NCI-H524 (cell line): ENCODE measurements at places on chromosomes 2 and 18.

- peak; percentile 87 for DNase-seq
Observed at GRCh38 chr2:219509780-219510511, 4.3 kb upstream of the ASIC4 start.

DNA sequence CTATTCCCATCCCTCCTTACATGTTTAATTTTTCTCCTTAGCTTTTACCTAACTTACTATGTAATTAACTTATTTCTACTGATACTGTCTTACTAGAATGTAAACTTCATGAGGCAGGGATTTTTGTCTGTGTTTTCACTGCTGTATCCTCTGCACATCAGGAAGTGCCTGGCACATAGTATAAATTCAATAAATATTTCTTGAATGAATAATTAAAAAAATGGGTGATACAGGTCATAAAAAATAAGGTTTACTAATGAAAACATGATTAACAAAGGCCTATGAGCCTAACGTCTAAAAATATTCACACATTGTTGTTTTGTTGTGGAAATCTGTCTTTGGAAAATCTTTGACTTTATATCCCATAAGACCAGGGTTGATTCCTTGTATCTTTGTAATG is 4.5 kb downstream of the RBKS start:
- DNase-seq = no peak

GRCh38 chr2:109125593-109126500 is 3.2 kb upstream of the SH3RF3 start:
- DNase-seq = no peak

DNA sequence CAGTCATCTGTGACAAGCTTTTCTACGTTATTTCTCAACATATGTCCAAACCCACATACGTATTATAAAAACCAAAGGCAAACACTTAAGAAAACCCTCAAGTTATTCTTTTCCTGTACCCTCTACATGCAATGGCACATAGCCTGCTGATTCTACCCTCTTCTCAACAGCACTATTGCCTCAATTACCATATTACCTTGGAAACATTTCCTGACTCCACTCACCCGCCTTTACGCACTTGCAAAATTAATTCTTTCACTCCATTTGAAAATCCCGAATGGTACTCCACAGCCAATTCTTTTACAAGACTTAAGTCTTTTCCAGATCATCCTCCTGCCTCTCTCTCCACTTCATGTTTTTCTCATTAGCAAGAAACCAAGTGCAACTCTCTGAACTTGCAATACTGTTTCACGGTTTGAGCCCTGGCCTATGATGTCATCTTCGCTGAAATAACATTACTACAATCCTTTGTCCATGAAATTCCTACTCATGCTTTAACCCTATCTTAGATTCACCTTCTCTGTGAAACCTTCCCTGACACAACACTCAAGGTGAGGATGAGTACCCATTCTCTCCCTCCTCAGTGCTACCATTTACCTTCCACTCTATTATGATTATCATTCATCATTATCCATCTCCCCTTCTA is 29.0 kb downstream of the SESTD1 start:
- no peak for DNase-seq

GRCh38 chr2:78778756-78779510 is 246.6 kb upstream of the REG3G start:
- DNase-seq = no peak

- peak; percentile 31 for DNase-seq
Observed at GRCh38 chr18:56639104-56639381, 651 bp upstream of the TXNL1 start.

- no peak for DNase-seq
Observed at GRCh38 chr2:60383401-60384143, 169.9 kb downstream of the BCL11A start.

GRCh38 chr2:53768242-53768542 is 588 bp downstream of the CHAC2 start:
- DNase-seq = peak; percentile 62

DNA sequence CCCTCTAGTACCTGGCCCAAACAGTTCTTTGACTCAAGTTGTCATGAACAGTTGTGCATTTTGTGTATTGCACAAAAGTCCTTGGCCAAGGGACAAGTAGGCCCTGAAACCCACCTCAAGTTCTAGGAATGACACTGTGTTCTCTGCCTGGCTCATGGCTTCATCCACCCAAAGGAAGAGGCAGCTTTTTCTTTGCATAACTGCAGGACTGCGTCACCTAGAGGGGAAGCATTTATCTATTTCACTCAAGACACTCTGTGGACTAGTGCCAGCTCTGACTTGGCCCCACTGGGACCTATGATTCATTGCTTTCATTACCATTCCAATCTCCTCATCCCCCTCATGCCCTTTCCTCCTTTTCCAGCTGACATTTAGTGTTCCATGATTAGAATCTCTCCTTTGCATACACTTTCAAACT is 119.3 kb upstream of the SIX2 start:
- DNase-seq = no peak

- DNase-seq = no peak
Observed at GRCh38 chr18:2360861-2361260, 210.4 kb downstream of the METTL4 start.

- peak; percentile 37 for DNase-seq
Observed at GRCh38 chr18:5546660-5547059, 2.9 kb upstream of the EPB41L3 start.

DNA sequence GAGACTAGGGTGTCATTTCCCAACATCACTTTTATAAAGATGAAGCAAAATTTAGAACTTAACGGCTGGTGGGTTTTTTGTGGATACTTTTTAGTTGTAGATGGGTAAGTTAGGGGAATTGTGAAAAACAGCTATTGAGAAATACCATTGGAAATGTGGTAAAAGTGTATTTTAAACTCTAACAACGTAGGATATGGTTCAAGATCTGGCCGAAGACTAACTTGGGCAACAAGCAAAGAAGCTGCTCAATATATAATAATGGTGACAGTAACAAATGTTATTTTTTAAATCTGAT is 1.6 kb downstream of the DNAH7 start:
- no peak for DNase-seq

- no peak for DNase-seq
Observed at GRCh38 chr2:25655316-25655715, 18.1 kb downstream of the DTNB start.

DNA sequence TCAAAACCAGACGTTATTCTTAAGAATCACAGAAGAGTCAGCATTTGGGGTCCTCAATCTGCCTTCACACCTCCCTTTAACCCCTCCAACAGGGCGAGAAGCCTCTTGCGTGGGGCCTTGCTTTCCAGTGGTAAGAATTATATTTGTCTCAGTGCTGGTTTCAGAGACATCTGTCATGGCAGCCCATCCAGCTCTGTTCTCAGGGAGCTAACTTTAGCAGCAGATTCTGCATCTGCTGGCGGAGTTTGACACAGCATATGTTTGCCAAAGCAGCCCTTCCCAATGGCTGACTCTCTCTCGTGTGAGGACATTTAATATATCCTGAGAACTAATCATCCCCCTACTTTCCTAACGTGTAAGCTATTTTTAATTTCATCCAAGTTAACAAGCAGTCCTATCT is 91.5 kb upstream of the BCL11A start:
- DNase-seq = peak; percentile 48

DNA sequence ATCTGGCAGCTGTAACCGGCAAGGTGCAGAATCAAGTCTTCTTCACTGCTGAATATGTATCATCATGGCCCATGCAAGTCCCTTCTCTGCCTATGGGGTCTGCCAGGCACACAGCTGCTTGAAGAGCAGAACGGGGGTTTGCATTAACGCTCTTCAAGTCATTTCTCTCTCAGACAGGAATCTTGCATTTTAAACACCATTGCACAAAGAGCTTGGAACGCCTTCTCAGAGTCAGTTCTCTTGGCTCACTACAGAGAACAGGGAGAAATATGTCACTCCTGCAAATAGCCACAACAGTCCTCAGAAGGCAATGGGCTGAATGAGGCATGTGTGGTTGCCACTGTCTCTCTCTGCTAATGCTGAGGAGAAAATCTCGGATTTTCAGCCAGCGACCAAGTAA is 2173.5 kb upstream of the PIK3C3 start:
- DNase-seq = no peak

DNA sequence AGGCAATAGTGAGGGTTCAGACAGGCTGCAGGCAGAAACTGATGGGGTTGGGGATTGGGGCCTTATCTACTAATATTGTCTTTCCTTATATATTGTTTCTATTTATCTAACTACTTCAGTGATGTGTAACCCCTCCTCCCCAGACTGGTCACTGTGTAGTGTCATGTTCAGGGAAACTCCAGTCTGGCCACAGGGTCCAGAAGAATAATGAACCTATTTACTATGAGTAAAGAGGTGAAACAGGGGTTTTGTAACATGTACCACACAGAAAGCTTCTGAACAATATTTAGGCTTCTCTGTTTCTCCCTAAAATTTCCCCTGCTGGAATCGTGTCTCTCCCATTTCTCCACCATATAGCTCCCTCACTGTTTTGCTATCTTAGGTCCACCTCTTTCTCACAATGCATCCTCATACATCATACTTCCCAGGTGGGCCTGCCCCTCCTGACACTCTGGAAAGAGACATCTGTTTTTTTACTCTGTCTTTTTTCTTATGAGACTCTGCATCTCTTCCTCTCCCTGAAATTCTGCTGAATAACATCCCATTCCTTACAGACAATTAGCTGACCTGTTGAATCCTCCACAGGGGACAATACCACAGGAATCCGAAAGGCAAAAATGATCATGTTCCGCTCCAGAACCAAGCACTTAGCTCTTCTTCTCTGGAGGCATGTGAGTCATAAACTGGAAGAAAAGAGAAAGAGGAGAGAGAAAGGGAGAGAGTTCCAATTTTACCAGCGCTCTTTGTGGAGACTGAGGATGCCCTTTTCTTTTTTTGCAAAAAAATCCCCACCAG is 154.8 kb downstream of the ZEB2 start:
- DNase-seq = no peak

- no peak for DNase-seq
Observed at GRCh38 chr2:172281648-172282570, 145.5 kb upstream of the ITGA6 start.

GRCh38 chr2:32135409-32135808 is 30.3 kb upstream of the SLC30A6 start:
- no peak for DNase-seq

GRCh38 chr2:60439219-60439974 is 114.1 kb downstream of the BCL11A start:
- DNase-seq = no peak

DNA sequence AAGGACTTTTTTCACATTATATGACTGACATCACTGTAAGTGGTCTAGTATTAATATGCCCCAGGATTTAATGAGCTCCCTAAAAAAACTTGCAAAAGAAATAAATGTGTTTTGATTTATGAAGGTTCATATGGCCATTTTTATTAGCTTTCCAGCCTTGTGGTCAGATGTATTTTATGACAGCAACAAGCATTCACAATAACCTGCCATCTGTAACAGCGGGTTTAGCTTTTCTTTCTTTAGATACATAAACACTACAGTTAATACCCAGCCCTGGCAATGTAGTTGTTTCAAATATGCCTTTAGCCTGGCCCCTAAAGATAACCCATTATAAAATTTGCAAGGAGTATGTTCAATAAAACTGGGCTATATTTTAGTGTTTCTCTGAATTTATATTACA is 1063.8 kb downstream of the SOCS6 start:
- no peak for DNase-seq

DNA sequence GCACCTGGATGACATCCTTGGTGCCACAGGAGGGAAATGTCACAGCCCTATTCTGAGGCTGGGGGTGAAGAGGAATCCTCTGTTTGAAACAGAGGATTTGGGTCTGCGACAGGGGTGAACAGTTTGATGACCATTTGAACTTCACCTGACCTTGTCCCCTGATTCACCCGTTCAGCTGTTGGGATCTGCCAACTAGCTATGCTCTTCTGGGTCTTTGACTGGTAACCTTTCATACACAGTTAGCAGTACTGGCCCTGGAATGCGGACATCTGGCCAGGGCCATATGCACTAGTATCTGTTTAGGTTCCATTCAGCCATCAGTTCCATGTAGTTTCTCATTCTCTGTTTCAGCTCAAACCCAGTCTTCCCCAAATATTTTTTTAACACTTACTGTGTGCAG is 72.6 kb upstream of the MCFD2 start:
- DNase-seq = peak; percentile 61

GRCh38 chr2:197293252-197294007 is 17.1 kb downstream of the ANKRD44 start:
- no peak for DNase-seq

DNA sequence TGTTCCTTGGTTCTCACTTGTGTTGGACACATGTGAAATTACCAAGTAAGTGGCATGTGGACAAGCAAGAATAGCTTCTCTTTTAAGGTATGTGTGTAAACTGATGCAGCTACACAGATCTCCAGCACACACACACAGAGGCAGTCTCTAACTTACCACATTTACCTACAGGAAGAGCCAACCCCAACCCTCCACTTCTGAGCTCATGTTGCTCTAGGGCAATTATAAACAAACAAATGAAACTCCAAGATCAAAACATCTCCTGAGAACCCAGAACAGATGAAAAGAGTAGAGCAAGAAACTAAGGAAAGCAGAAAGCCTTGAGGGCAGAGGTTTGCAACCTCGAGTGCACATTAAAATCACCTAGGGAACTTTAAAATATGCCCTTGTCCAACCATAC is 16.0 kb upstream of the TMEM37 start:
- DNase-seq = no peak

GRCh38 chr2:222272446-222273015 is 26.3 kb downstream of the PAX3 start:
- DNase-seq = no peak

DNA sequence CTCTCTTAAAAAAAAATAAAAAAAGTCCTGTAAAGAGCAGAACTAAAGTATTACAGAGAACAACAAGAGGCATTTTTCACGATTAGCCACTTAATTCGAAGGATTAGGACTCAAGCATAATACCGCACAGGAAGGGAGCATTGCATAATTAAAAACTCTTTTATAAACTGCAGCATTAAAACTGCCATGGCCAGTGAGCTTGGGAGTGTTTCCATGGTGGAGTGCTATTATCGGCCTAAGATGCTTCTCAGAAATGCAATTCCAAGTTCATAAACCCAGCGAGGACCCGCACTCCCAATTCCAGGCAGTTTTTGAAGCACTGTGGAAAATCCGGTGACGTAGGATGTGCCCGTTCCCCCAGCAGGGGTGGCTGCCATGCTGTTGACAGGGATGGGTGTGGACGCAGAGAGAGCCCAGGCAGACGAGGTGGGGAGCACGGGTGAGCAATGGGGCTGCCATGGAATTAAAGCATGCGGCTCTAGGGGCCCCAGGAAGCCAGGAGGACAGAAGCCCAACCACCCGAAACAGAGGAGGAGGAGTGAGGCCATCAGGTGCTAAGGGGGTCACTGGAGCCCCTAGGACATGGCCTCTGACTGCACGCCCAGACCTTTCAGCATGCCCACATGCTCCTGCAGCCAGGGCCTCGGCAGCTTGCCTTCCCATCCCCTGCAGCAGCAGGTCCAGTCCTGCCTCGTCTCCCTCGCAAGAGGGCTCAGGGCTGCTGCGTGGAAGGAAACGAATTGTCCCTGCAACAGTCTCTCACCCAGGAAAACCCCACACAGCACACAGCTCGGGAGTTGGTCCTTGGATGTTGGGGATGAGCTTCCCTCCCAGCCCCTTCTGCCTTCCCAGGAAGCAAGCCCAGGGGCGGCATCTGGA is 233.4 kb downstream of the NDUFA10 start:
- no peak for DNase-seq
